ENCODE measurements at places on chromosomes 7 and 10. TPM values are rescaled to one million over a fixed set of nuclear protein-coding genes. Genes with fewer than 3 reads are reported as not detected.

- no peaks in the 10 kb centered on the region for H3K27me3 ChIP-seq
- no peak overlapping the region for H3K4me3 ChIP-seq
- no peaks in the 10 kb centered on the region for H3K4me1 ChIP-seq
These were observed 495.7 kb downstream of the GALNT17 start for GRCh38 chr7:71627651-71628050.

DNA sequence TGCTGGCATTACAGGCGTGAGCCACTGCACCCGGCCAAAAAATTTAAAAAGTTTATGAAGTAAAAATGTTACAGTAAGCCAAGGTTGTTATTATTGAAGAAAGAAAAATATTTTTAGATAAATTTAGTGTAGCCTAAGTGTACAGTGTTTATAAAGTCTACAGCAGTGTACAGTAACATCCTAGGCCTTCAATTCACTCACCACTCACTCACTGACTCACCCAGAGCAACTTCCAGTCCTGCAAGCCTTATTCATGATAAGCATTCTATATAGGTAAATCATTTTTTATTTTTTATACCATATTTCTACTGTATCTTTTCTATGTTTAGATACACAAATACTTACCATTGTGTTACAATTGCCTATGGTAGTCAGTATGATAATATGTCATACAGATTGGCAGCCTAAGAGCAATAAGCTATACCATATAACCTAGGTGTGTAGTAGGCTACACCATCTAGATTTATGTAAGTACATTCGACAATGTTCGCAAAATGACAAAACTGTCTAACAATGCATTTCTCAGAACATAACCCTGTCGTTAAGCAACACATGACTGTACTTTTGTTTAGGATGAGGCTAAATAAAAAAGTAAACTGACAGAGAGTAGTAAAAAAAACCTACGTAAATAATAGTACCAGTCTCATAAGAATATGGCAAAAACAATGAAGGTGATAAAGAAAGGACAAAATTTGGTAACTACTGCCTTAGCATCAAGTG, 77.8 kb upstream of the FAM133B start:
- no peaks in the 10 kb centered on the region for H3K4me1 ChIP-seq
- no peak overlapping the region for H3K4me3 ChIP-seq
- H3K36me3 ChIP-seq, result no peaks in the 10 kb centered on the region
- H3K27ac ChIP-seq, result no peak overlapping the region

DNA sequence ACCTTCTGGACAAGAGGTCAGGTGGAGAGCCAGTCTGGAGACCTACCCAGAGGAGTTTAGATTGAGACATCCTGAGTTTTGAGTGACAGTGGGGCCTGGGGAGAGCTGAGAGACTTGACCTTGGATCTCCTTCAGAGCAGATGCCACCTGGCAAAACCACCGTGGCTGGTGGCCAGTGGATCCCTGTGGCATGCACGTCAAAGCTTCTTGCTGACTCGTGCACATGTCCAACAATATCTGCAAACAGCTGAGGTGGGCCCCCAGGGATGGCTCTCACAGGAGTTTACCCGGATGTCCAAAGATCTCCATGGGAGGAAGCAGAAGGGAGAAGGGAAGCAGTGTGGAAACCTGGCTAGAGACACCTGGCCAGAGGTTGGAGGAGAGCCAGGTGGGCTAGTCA, 230.5 kb downstream of the FANK1 start:
- H3K27me3 ChIP-seq, result no peaks in the 10 kb centered on the region
- no peaks in the 10 kb centered on the region for H3K4me1 ChIP-seq
- no peak for DNase-seq
- H3K27ac ChIP-seq, result no peak overlapping the region
- no peaks in the 10 kb centered on the region for H3K36me3 ChIP-seq
- H3K4me3 ChIP-seq, result no peak overlapping the region

DNA sequence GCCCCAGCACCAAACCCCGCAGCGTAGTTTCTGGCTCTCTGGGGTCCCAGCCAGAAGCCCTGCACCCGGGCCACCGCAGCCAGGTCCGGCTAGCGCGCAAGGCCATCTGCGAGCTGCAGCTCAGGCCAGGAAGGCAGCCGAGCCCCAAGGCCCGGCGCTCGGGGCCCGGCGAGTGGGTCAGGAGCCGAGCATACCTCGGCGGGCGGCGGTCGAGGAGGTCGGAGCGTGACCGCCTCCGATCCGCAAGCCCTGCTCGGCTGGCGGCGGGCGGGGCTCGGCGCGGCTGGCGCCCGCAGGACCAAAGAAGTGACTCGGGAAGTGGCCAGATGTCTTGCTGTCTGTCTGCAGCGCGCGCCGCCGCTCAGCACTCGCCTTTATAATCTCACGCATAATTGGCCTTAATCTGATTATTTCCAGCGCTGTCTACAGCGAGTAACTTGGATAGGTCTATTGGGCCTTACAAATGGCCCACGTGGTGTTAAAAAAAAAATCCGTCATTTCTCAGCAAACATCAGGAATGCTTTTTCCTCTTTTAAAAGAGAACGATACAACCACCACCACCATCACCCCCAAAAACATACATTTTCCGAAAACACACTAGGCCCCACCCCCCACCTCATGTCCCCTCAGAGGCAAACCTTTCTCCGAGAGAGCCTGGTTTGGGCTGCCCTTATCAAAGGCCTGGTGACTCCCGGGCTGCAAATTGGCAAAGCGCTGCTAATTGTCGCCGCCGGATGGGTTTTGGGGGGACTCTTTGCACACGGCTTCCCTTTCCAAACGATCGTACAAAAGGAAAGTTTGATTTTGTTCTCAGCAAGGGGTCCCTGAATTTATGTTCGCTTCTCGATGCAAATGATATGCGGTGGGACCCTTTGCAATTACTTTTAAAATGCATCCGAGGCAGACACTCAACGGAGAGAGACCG, at the start of gene DRGX:
DRGX (minus strand) TSS at position 349 of the 925 bp plus-strand sequence. CDS start 649 bp downstream, outside the sequence.
- H3K27me3 ChIP-seq, result peaks cover 43% of the 10 kb centered on the region
- no peak for DNase-seq
- H3K4me1 ChIP-seq, result peaks cover 13% of the 10 kb centered on the region
- no peak within 1 kb of the TSS for H3K4me3 ChIP-seq
- H3K27ac ChIP-seq, result no peak within 1 kb of the TSS
- H3K36me3 ChIP-seq, result no peaks in the 10 kb centered on the region

- no peak for DNase-seq
- no peaks in the 10 kb centered on the region for H3K4me1 ChIP-seq
- H3K27ac ChIP-seq, result no peak overlapping the region
- H3K4me3 ChIP-seq, result no peak overlapping the region
These were observed 152.6 kb downstream of the POU6F2 start for GRCh38 chr7:39130274-39130673.

GRCh38 chr10:10975647-10976046, 42.0 kb upstream of the CELF2 start:
- no peak for DNase-seq
- no peaks in the 10 kb centered on the region for H3K27me3 ChIP-seq
- H3K4me1 ChIP-seq, result no peaks in the 10 kb centered on the region
- no peaks in the 10 kb centered on the region for H3K36me3 ChIP-seq
- H3K27ac ChIP-seq, result no peak overlapping the region
- H3K4me3 ChIP-seq, result no peak overlapping the region

GRCh38 chr7:21086688-21087087, 300.0 kb upstream of the SP8 start:
- no peak overlapping the region for H3K27ac ChIP-seq
- no peaks in the 10 kb centered on the region for H3K36me3 ChIP-seq
- H3K27me3 ChIP-seq, result no peaks in the 10 kb centered on the region
- no peaks in the 10 kb centered on the region for H3K4me1 ChIP-seq

GRCh38 chr10:88901206-88901983, 21.4 kb downstream of the STAMBPL1 start:
- H3K4me1 ChIP-seq, result no peaks in the 10 kb centered on the region
- no peaks in the 10 kb centered on the region for H3K27me3 ChIP-seq
- H3K4me3 ChIP-seq, result no peak overlapping the region
- no peaks in the 10 kb centered on the region for H3K36me3 ChIP-seq
- DNase-seq, result no peak

GRCh38 chr7:114949231-114949630, 27.3 kb downstream of the MDFIC start:
- H3K27me3 ChIP-seq, result no peaks in the 10 kb centered on the region
- H3K27ac ChIP-seq, result no peak overlapping the region
- no peak overlapping the region for H3K4me3 ChIP-seq
- H3K4me1 ChIP-seq, result no peaks in the 10 kb centered on the region
- DNase-seq, result no peak
- no peaks in the 10 kb centered on the region for H3K36me3 ChIP-seq

DNA sequence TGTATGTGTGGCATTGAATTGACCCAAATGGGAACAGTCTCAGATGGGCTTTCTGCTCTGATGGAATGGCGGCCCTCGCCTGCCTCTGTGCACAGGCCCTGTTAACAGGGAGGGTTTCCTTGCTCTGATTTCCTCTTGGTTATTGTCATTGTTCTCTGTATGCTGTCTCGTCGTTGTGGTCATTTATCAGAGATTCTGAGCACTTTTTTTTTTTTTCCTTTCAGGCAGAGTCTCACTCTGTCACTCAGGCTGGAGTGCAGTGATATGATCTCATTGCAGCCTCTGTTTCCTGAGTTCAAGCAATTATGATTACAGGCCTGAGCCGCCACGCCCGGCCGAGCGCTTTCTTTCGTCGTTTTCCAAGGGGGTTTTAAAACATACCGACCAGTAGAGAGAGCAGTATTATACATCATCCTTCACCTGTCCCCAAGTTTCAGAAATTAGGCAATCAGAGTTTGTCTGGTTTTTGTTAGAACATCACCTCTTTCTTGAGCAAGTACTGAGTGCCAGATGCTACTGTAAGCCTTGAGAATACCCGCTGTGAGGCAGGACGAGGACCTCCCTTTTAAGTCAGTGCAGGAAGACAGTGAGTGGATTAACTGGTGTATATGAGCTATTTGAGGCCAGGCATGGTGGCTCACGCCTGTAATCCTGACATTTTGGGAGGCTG, 6.5 kb downstream of the CHST12 start:
- no peak overlapping the region for H3K4me3 ChIP-seq
- no peak for DNase-seq
- no peaks in the 10 kb centered on the region for H3K36me3 ChIP-seq
- H3K27ac ChIP-seq, result no peak overlapping the region
- peaks cover 7% of the 10 kb centered on the region for H3K4me1 ChIP-seq

- peaks cover 6% of the 10 kb centered on the region for H3K4me1 ChIP-seq
- DNase-seq, result no peak
- no peak overlapping the region for H3K4me3 ChIP-seq
- no peaks in the 10 kb centered on the region for H3K27me3 ChIP-seq
These were observed 55.4 kb upstream of the IGFBP3 start for GRCh38 chr7:45976485-45976856.

DNA sequence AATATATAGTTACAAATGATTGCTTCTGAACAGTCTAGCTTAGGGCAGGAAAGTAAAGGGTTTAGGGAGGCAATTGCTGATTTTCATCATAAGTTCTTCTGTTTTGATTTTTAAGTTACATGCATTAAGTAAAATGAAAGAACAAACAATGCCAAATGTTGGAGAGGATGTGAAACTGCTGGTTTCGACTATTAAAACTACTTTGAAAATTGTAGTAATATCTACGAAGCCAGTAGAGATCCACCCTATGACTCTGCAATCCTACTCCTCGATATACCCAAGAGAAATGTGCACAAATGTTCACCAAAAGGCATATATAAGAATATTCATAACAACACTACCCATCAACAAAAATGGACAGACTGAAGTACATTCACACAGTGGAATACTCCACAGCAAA, 24.3 kb downstream of the PDZD8 start:
- no peak overlapping the region for H3K4me3 ChIP-seq
- no peaks in the 10 kb centered on the region for H3K36me3 ChIP-seq
- H3K27me3 ChIP-seq, result no peaks in the 10 kb centered on the region

- H3K36me3 ChIP-seq, result no peaks in the 10 kb centered on the region
- no peak for DNase-seq
- no peaks in the 10 kb centered on the region for H3K4me1 ChIP-seq
- H3K4me3 ChIP-seq, result no peak overlapping the region
- H3K27me3 ChIP-seq, result no peaks in the 10 kb centered on the region
These were observed 765.4 kb downstream of the SORCS1 start for GRCh38 chr10:106399112-106399511.

DNA sequence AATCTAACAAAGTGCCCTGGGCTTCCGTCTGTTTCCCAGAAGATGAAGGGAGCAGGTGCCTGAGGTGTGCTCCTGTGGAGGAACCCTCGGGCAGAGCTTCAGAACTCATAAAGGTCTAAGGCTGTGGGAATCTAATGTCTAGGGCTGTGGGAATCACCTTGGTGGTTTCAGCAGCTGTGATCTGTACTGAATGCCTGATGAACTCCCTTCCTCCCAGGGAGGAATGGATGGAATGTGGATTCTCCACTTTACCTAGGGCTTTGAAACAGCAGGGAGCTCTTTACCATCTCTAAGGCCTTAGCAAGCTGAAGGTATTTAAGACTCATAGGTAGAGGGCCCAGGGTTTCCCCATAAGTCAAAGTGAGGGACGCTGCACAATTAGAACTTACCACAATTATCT, 36.0 kb upstream of the SEMA3E start:
- H3K4me1 ChIP-seq, result no peaks in the 10 kb centered on the region
- DNase-seq, result no peak
- H3K27ac ChIP-seq, result no peak overlapping the region
- no peaks in the 10 kb centered on the region for H3K27me3 ChIP-seq

DNA sequence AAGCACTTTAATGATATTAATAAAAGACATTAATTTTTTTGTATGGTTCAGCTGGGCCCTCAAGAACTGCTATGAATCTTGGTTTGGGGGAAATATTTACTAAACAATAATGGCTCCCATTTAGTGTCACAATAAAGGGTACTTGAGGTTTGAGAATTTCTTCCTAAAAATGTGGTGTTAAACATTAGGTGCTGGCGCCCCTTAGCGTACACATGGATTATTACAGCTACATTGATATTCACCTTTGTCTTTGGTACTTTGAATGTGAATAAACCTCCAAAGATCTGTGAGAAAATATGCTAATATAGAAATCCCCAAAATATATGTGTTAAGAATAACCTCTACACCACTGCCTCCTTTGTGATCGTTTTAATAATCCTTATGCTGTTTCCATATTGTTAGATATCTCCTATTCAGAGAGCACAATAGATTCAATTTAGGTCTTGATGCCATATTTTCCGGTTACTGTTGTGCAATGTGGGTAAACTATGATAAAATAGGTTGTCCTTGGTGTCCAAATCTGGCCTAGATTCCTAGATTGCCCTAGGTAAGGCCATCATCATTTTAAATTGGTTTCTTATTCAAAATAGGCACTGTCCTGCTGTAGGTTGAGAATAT, 161.8 kb upstream of the CACNA2D1 start:
- H3K36me3 ChIP-seq, result no peaks in the 10 kb centered on the region
- DNase-seq, result no peak
- no peak overlapping the region for H3K27ac ChIP-seq
- H3K4me3 ChIP-seq, result no peak overlapping the region

Gene ADRA2A
- 0.65 TPM for total RNA-seq

Gene MSS51
- 0.60 TPM for total RNA-seq

Gene BAMBI
- 22.4 TPM for total RNA-seq

Gene SPDYE1
- not detected for total RNA-seq

Gene CAV1
- total RNA-seq, result 6.7 TPM

Gene PRRT4
- 0.32 TPM for total RNA-seq

Gene HYAL4
- total RNA-seq, result not detected

Gene CHST12
- total RNA-seq, result 3.4 TPM

Gene NXPH1
- total RNA-seq, result not detected

Gene CDK14
- 12.6 TPM for total RNA-seq

Gene C10orf143
- total RNA-seq, result 0.68 TPM

Gene EBLN1
- total RNA-seq, result not detected

Gene ADAM12
- not detected for total RNA-seq

Gene ANKRD61
- not detected for total RNA-seq
